Right lobe of liver (tissue), 6 donors: ENCODE measurements at places on chromosomes 4 and X.

DNA sequence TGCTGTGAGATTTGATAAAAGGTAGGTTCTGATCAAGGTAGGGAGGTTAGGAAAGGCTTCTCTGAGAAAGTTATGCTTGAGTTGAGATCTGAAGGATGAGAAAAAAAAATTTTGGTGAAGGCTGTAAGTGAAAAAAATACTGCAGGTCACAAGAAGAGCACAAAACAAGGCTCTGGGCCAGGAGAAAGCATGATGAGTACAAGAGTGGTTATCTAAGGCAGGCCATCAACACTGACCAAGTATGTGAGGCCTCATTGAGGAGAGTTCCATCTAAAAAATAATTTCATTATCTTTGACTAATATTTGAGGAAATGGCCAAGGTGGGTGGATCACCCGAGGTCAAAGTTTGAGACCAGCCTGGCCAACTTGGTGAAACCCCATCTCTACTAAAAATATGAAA lies 71.6 kb upstream of the SLC4A4 start:
- DNase-seq: no peak
- no peaks in the 10 kb centered on the region for H3K36me3 ChIP-seq
- H3K4me3 ChIP-seq: no peak overlapping the region
- H3K27ac ChIP-seq: no peak overlapping the region
- no peaks in the 10 kb centered on the region for H3K27me3 ChIP-seq
- no peaks in the 10 kb centered on the region for H3K4me1 ChIP-seq

DNA sequence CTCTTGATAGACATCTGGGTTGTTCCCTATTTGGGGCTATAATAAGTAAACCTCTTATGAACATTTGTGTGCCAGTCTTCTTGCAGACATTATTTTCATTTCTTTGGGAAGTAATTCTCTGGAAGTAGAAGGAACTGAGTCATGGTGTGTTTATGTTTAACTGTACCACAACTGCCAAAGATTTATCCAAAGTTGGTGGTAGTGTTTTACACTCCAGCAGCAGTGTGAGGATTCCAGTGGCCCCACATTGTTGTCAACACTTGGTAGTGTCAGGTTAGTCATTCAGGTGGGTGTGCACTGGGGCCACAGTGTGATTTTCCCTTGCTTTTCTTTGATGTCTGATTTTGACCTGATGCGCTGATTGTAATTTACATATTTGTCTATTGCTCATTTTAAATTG lies 5.0 kb upstream of the UVSSA start:
- no peaks in the 10 kb centered on the region for H3K27me3 ChIP-seq
- H3K27ac ChIP-seq: no peak overlapping the region
- no peaks in the 10 kb centered on the region for H3K4me1 ChIP-seq

- no peaks in the 10 kb centered on the region for H3K27me3 ChIP-seq
- no peaks in the 10 kb centered on the region for H3K36me3 ChIP-seq
- no peak overlapping the region for H3K27ac ChIP-seq
Observed at GRCh38 chr4:114782415-114783214, 184.0 kb downstream of the UGT8 start.

DNA sequence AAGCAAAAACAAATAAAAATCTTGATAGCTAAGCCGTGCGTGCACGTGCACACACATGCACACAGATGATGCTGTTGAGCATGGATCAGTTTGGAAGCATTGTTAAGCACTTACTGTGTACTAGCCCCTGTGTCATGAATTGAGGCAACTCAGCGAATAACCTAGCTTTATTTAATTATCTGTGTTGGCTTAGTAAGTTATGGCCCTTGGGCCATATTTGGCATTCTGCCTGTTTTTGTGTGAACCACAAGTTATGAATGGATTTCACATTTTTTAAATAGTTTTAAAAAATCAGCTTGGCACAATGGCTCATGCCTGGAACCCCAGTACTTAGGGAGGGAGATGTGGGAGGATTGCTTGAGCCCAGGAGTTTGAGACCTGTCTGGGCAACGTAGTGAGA lies 113.6 kb upstream of the CBLL2 start:
- H3K4me1 ChIP-seq: no peaks in the 10 kb centered on the region
- H3K27me3 ChIP-seq: no peaks in the 10 kb centered on the region
- no peaks in the 10 kb centered on the region for H3K36me3 ChIP-seq
- DNase-seq: no peak
- H3K4me3 ChIP-seq: no peak overlapping the region

DNA sequence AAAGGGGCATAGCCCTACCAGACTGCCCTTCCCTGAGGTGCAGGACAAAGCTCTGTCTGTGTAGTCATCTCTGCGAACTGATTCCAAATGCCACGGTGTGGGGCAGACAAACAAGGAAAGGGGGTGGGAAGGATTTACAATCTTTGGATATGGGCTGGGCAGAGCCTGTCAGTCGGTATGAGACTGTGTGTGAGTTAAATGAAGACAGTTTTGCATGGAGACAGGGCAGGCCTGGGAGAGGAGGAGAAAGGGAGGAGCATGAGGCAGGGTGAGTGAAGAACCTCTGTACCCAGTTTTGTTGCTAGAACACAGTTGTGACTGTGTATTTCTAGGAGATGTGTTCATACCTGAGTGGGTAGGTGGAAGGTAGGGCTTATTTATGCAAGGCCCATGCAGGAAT lies 59.4 kb upstream of the MSN start:
- H3K36me3 ChIP-seq: no peaks in the 10 kb centered on the region
- H3K4me1 ChIP-seq: peaks cover 12% of the 10 kb centered on the region
- no peaks in the 10 kb centered on the region for H3K27me3 ChIP-seq
- no peak overlapping the region for H3K27ac ChIP-seq
- H3K4me3 ChIP-seq: no peak overlapping the region

GRCh38 chr4:145792429-145792828 lies 112.5 kb downstream of the C4orf51 start:
- no peaks in the 10 kb centered on the region for H3K27me3 ChIP-seq
- no peak overlapping the region for H3K4me3 ChIP-seq
- H3K27ac ChIP-seq: no peak overlapping the region
- H3K4me1 ChIP-seq: no peaks in the 10 kb centered on the region
